ENCODE measurements at places on chromosomes 1 and 21.

DNA sequence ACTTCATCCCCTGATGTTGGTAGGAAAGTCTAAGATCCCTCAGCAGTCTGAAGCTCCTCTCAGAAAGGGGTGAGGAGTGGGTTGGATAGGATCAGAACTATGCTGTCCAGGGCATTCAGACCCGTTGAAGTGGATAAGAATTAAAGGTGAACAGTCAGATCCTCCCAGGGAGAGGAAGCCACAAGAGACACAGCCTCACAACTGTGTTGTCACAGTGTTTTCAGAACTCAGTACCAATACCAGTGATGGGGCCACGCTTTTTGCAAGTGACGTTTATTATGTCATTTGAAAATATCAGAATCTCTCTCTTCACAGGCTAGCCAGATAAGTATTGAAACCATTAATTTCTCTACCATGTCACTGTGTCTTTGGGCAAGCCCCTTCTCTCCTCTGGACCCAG is 15.4 kb upstream of the EPS15 start:
- DNase-seq = no peak

DNA sequence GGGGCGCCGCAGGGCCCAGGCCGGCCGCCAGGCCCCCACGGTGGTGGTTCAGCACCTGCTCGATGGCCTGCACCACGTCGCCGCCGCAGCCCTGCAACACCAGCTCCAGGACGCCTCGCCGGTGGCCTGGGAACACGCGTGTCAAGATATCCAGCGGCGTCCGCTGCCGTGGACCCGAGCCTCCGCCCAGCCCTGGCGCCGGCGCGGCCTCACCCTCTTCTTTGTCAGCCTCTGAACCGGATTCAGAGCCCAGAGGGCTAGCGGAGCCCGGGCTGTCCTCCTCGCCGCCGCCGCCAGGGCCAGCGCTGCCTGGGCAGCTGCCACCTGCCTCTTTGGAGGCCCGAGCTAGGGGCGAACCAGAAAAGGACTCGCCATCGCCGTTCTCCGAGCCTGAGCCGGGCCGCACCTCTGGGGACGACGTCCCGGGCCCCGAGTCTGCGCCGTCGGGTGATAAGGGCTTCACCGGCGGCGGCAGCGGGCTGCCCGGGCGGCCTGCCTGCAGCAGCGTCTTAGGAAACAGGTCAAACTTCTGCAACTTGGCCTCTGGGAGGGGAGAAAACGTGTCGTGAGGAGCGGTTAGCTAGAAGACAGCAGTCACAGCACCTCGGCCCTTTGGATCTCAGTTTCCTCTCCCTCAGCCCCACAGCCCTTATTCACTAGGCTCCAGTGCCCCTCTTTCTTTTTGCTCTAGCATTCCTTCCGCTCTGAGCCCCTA is 3.9 kb downstream of the DMRTA2 start:
- no peak for DNase-seq

GRCh38 chr1:245375789-245376460 is 221.1 kb downstream of the KIF26B start:
- no peak for DNase-seq

DNA sequence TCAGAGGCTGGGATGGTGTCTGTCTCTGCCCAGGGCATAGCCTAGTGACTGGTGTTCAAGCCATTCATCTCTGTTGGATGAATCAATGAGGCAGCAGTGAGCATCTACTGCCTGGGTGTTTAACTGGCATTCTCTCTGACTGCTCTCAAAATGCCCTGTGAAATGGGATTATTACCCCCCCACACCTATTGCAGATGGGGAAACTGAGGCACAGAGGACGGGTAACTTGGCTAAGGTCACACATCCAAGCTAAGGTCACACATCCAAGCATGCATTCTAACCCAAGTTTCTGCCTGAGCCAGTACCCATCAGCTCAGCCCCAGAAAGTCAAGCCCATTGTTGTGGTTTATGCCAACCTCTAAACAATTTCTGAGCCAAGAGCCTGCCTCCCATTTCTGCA is 5.0 kb downstream of the TTC39A start:
- no peak for DNase-seq

- peak; percentile 24 for DNase-seq
Observed at GRCh38 chr1:217088521-217089284, 365.5 kb upstream of the ESRRG start.

All from cerebellar cortex (tissue), 1 donor.